SJSA1 (cell line): ENCODE measurements at places on chromosomes 5 and 9.
A peak's percentile ranks its signal among the peaks of the same experiment; 100 is the strongest.

DNA sequence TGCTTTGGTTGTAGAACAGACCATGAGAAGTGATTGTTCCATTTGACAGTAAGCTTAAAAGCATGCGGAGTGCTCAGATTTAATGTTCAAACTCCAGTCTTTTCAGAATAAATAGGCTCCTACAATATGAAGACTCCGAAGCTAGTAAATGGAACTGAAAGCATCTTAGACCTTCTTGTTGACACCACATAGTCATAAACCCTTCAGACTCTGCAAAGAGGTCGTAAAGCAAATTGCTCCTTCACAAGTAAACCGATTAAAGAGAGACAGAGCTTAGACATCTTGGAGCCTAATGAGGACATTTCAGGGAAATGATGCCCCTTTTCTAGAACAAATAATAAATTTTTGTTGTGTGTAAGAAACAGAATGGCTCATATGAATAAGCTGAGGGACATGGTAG, 511.0 kb upstream of the RIOK2 start:
- DNase-seq, result no peak

DNA sequence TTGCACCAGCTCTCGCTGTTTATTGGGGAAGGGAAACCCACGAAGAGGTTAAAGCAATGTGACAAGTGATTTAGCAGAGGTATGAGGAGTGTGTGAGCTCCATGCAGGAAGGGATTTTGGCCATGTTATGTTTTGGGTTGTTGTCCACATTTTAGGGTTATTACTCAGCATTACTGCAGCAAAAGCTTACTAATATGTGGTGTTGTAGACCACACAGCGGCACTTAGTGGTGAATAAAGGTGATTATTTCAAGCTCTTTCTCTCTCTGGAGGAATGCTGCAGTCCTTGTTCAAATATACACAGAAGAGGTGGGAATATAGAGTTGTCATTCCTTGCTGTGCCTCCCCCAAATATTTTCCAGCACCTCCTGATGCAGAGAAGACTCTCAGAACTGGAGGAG, 29.7 kb upstream of the AKNA start:
- peak; percentile 53 for DNase-seq

- no peak for DNase-seq
Observed at GRCh38 chr5:143678148-143678905, 133.6 kb upstream of the HMHB1 start.

GRCh38 chr5:96995419-96995818, 59.5 kb downstream of the LNPEP start:
- DNase-seq, result no peak

- no peak for DNase-seq
Observed at GRCh38 chr5:16558984-16559629, 57.7 kb downstream of the RETREG1 start.

GRCh38 chr9:91681461-91682305, 258.1 kb upstream of the NFIL3 start:
- DNase-seq, result no peak
